Activated CD4-positive, alpha-beta T cell treated with anti-CD3 and anti-CD28 coated beads, Interleukin-2, amount 50 U/mL, for 24 hours (primary cell): ENCODE measurements at places on chromosomes 5 and 9.

GRCh38 chr9:121075251-121076036 lies 689 bp downstream of the CNTRL start:
- DNase-seq, result peak; percentile 13

DNA sequence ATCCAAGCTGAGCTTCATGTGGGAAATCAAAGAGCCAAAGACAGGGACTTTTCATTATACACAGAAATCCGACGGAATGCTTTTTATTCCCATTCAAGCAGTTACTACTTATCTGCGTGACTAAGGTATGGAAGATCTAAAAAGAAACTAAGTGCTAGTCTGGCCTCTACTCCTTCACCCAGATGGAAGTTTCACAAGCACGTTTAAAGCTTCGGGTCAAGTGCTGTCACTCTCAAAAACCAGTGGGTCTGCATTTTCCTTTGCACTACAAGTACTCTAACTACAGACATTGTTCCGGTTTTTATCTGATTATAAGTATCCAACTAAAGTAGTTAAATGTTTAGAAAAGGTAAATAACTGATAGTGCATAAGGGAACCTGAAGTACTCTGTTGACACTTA lies 13.7 kb upstream of the MTAP start:
- no peak for DNase-seq

- DNase-seq, result no peak
Measured at GRCh38 chr5:42502613-42503470, 79.6 kb downstream of the GHR start.

DNA sequence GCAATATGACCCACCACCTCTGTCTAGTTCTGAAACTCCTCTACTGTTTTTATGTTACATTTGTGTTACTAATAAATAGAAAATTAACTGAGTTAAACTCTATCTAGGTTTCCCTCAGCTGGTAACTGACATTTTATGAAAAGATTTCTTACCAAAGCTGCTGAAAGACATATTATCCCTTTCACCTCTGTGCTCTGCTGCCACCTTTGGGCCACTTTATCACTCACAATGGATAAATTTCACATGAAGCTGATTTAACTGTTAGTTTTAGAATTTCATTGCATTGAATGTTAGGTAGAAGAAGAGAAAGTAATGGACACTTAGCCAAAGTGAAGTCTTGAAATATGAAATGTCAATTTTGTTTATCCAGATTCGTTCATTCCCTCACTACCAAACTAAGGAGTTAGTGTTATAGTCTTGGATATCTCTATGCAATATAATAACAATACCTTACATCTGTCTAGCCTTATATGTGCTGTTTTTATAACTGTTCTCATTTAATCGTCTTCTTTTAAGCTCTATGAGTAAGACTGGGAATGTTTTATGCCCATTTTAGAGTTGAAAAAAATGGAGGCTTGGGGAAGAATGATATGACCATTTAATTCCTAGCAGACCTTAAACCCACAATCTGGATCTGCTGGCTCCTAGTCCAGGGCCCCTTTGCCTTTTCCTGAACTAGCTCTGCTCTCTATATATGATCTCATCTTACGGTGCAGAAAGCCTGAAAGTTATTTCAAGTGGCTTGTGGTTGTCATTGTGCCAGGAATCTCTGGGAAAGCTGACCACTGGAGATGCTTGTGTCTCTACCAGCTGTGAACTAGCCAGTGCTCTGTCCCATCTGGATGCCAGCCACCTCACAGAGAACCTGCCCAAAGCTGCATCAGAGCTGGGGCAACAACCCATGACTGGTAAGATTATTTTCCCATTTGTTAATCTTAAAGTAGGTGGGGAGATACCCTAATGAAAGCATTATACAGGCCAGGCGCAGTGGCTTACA lies 97.1 kb downstream of the GOLPH3 start:
- DNase-seq, result peak; percentile 7

DNA sequence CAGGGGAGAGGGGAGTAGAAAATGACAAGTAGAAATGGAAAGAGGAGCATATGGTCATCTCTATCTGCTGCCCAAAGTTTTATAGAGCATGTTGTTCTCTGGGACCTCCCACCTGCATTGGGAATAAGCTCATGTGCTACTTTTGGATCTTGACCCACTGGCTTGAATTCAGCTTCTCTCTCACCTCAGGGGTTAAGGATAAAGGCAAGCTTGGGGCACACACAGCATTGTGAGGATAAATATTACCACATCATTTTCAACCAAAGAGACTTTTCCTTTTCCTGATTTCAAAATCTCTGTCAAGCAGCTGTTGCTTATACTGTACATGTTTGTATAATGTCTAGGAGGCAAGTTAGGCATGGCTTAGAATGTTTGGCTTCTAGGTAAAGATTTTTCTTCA lies 16.6 kb downstream of the ATP10B start:
- no peak for DNase-seq

- no peak for DNase-seq
Measured at GRCh38 chr5:169707686-169708085, 70.6 kb downstream of the DOCK2 start.

DNA sequence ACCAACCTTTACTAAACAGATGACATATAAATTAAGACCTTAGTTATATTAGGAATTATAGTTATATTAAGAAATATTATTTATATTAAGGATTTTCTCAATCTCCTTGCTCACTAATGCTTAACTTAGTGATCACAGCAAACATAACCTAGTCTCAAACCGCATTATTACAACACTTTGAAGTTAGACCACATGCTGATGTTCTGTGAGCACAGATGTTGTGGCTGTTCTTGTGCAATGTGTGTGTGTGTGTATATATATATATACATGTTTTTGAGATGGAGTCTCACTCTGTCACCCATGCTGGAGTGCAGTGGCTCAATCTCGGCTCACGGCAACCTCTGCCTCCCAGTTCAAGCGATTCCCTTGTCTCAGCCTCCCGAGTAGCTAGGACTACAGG lies 20.5 kb downstream of the ELP1 start:
- no peak for DNase-seq

DNA sequence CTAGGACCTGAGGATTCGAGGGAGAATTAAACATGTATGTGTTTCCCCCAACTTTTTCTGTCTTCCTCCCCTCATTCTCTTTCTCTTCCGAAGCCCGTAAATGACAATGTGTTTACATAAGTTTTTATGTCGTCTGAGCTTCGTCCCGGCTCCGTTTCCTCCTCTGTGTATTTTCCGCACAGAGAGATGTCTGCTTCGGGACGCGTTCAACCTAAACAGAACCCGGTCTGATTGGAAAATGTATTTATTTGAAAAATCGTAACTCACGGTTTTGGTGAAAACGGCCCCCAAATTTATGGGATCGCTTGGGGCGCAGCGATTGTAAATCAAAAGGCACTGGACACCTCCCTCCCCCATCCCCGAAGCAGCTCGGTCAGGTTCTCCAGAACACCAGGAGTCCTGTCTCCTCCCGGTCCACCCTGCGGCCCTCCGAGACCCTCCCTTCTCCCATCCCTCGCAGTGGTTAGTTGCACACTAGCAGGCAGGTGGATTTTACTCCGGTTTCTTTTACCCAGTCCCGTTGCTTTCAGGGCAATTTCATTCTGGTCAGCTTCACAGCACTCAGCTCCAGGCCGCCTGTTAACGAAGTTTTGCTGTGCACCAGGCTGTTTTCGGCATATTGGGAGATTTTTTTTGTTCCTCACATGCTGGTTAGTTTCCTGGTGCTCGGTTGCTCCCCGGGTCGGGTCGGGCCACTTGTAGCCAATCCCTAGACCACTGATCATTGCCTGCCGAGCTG lies 5.8 kb upstream of the HAND1 start:
- no peak for DNase-seq

GRCh38 chr9:81848472-81848871 lies 79.8 kb upstream of the SPATA31D4 start:
- DNase-seq, result no peak

DNA sequence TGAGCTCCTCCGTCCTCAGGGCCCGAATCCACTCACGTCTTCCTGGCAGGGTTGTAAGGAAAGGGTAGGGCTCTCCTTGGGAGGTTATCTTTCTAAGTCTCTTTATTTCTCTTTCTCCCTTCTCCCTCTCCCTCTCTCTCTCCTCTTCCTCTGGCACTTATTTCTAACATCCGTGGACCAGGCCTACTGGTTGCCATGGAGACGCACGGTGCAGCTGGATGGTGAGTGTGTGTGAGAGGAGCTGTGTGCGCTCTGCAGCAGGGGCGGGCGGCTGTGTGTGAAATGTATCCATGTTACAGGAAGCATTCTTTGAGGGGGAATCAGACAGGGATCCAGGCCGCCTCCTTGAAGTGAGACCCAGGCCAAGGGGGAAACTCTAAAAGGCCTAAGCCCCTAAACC lies 32.2 kb downstream of the PCDH1 start:
- no peak for DNase-seq

DNA sequence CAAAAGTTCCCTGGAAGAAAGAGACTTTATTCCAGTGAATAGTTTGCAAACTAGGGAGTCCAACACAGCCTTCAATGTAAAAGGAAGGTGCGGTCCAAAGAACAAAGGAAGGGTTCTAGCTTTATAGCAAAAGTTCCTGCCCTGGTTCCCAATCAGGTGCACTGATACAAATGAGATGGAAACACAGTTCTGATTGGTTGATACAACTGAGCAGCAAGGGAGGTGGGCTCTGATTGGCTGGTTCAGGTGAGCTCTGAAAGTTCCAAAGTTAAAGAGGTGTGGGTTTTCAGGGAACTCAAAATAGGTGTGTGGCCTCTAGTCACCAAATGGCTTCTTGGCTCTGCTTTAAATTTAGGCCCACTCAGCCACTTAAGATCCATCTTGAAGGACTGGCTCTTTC lies 43.1 kb downstream of the P4HA2 start:
- DNase-seq, result no peak

DNA sequence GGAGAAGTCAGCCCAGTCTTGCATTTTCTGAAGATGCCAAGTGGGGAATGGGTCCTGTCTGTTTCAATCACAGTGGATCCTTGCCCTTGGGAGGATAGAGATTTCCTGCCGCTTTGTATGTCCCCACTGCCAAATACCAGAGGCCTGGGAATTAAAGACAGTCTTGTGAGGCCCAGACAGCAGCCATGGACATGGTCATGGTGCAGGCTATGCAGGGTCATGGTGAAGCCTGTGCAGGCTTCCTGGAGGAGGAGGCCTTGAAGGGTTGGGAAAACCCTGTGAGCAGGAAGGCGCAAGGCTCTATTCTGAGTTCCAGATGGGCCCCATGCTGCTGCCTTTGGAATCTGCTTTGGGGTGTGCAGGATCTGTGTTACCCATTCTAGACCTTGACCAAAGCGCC lies 57.3 kb upstream of the PITX1 start:
- no peak for DNase-seq

GRCh38 chr5:40799258-40799657 lies 1.1 kb upstream of the PRKAA1 start:
- no peak for DNase-seq

DNA sequence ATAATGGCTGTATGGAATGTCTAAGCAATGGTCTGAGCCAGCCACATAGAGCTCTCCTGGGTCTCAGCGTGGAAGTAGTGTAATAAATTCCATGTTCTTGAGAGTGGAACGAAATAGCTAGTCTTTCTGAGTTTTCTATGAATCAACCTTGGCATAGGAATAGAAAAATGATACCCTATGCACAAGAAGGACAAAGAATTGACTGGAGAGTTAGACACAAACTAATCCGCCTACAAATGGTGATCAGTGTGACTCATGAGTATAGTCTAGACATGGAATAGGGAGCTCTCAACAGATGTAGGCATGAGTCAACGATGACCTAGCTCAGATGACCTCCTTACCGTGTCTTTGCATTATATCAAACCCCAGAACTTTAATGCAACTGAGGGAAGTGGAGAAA lies 256.8 kb upstream of the GRIN3A start:
- DNase-seq, result no peak

- no peak for DNase-seq
Measured at GRCh38 chr5:142387024-142387682, 62.3 kb upstream of the SPRY4 start.

- DNase-seq, result peak; percentile 66
Measured at GRCh38 chr5:173972925-173973615, 15.9 kb upstream of the C5orf47 start.

DNA sequence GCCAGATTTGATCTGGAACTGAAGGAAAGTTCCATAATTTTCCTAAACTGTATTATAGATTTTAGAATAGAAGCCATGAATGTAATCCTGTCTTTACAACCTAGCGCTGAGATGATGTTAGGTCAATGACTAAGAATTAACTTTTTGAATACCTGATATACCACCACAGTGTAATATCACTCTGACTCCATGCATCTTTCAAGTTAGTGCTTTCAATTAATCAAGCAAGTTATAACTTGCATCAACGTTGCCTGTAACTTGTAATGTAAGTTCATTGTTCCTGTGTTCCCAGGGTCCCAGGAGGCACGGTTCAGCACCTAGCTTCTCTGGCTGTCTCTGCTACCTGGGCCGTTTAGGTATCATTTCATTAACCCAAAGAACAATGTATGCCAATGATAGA lies 139.3 kb downstream of the CSNK1G3 start:
- DNase-seq, result no peak

DNA sequence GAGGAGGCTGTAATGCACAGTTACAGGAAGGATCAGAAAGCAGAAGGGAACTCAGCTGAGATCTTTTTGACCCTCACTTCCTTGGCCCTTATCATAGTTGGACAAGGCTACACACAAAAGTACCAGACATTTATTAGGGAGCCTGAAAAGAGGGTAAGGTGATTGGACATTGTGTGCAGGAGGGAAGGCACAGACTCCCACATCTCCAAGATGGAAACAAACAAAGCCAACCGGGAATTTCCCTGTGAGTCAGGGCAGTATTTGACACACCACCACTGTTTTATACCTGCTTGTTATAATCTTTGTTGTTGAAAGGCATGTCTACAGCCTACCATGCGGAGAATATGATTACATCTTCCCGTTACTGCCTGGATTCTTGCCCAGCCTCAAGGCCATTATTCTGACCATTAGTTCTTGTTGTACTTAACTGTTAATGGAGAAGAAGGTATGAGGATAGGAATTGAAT lies 3.0 kb upstream of the CCNG1 start:
- DNase-seq, result no peak

DNA sequence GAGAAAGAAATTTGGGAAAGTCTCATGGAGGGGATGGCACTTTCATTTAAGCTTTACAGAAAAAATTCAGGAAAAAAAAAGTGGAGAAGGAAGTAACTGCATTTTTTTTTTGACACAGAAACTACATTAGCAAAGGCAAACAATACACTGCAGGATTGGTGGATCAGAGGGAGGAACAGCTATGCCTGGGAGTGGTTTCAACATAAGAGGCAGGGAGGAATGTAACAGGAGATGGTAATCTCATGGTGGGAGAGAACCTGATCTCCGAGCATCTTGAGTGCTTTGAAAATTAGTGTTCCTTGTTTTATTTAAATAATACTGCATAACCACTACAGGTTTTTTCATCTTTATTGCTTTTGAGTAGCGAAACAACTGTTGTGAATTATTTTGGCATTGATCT lies 249.4 kb downstream of the FAM170A start:
- no peak for DNase-seq

GRCh38 chr9:135084881-135085760 lies 2.3 kb upstream of the OLFM1 start:
- DNase-seq, result no peak

- DNase-seq, result no peak
Measured at GRCh38 chr9:109264877-109265587, 55.8 kb downstream of the EPB41L4B start.

GRCh38 chr5:153919161-153919560 lies 119.5 kb downstream of the FAM114A2 start:
- no peak for DNase-seq
